ENCODE measurements at places on chromosomes 7 and 10. TPM values are rescaled to one million over a fixed set of nuclear protein-coding genes. Genes with fewer than 3 reads are reported as not detected.

Gene CYP3A7
- not detected for total RNA-seq

DNA sequence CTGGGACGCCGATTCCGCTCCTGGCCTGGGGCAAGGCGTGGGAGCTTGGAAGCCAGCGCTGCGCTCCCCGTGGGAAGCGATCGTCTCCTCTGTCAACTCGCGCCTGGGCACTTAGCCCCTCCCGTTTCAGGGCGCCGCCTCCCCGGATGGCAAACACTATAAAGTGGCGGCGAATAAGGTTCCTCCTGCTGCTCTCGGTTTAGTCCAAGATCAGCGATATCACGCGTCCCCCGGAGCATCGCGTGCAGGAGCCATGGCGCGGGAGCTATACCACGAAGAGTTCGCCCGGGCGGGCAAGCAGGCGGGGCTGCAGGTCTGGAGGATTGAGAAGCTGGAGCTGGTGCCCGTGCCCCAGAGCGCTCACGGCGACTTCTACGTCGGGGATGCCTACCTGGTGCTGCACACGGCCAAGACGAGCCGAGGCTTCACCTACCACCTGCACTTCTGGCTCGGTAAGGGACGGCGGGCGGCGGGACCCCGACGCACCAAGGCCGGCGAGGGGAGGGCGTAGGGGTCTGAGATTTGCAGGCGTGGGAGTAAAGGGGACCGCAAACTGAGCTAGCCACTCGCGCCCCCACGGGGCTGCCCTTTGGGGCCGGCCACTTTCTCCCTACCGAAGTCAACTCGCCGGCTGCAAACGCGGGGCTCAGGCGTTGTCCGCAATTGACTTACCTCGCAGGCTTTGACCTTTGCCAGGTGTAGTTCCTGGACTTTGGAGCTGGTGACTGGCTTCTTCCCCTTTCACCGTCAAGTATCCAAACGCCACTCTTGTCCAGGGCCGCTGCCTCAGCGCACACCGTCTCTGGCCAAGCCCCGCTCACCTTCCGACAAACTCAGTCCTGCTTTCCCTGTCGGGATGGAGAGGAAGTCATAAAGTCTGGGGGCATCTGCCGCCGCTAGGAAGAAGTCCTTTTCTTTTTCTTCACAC is at the start of gene SCIN:
Gene SCIN, plus strand, starts transcription at position 187 of the 928 bp plus-strand sequence. Its CDS starts 67 bp downstream, at position 254.
- peak within 1 kb of the TSS; percentile 67 for H3K4me3 ChIP-seq
- no peaks in the 10 kb centered on the region for H3K36me3 ChIP-seq
- H3K27ac ChIP-seq, result no peak within 1 kb of the TSS
- peak; percentile 54 for DNase-seq
- peaks cover 45% of the 10 kb centered on the region for H3K27me3 ChIP-seq

Gene KNDC1
- 0.08 TPM for total RNA-seq

Gene AGR2
- total RNA-seq, result not detected

Gene RNF32
- 2.2 TPM for total RNA-seq

GRCh38 chr7:155709453-155709852 is 65.0 kb downstream of the RBM33 start:
- H3K36me3 ChIP-seq, result peaks cover 45% of the 10 kb centered on the region
- no peak for DNase-seq
- peaks cover 8% of the 10 kb centered on the region for H3K4me1 ChIP-seq

Gene IFIT1B
- total RNA-seq, result not detected

Gene PNLIPRP2
- not detected for total RNA-seq

GRCh38 chr10:48446785-48447184 is 140.3 kb downstream of the MAPK8 start:
- H3K4me3 ChIP-seq, result no peak overlapping the region
- no peak for DNase-seq
- no peaks in the 10 kb centered on the region for H3K36me3 ChIP-seq

DNA sequence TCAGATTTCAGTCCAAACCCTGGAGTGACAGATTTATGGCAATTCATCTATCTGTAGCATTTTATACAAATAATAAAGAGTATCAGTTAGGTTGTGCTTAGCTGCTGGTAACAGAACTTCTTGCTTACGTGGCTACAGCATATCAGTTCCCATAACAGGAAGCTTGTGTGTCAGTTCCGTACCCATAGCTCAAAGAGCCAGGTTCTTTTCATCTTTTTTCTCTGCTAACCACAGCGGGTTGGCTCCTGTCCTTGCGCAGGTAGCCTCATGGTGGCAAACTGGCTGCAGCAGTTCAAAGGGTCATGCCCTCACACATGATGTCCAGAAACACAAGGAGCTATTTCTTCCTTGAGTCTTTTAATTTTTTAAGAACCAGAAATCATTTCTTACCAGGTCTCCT is 1041.8 kb downstream of the GATA3 start:
- peak; percentile 56 for DNase-seq
- H3K4me1 ChIP-seq, result peaks cover 31% of the 10 kb centered on the region
- H3K27me3 ChIP-seq, result no peaks in the 10 kb centered on the region
- H3K4me3 ChIP-seq, result no peak overlapping the region

DNA sequence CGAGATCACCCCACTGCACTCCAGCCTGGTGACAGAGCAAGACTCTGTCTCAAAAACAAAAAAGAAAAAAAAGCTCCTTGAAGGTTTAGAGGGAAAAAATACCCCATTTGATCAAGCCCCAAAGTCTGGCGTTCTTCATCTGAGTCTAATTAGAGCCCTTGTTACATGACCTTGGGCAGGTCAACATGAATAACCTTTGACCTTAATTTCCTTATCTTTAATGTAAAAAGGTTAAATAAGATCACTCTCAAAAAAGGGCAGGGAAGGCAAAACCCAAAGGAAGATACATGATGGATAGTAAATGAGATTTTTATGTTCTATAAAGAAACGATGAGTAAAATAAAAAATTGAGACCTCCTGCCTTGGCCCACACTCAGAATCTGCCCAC is 40.3 kb downstream of the SLC37A3 start:
- peaks cover 32% of the 10 kb centered on the region for H3K4me1 ChIP-seq
- DNase-seq, result no peak
- H3K27me3 ChIP-seq, result no peaks in the 10 kb centered on the region
- peak overlapping the region; percentile 99 for H3K27ac ChIP-seq
- H3K36me3 ChIP-seq, result peaks cover 47% of the 10 kb centered on the region

Gene CYP2C19
- not detected for total RNA-seq

Gene HDAC9
- total RNA-seq, result 0.33 TPM

Gene HOGA1
- not detected for total RNA-seq

DNA sequence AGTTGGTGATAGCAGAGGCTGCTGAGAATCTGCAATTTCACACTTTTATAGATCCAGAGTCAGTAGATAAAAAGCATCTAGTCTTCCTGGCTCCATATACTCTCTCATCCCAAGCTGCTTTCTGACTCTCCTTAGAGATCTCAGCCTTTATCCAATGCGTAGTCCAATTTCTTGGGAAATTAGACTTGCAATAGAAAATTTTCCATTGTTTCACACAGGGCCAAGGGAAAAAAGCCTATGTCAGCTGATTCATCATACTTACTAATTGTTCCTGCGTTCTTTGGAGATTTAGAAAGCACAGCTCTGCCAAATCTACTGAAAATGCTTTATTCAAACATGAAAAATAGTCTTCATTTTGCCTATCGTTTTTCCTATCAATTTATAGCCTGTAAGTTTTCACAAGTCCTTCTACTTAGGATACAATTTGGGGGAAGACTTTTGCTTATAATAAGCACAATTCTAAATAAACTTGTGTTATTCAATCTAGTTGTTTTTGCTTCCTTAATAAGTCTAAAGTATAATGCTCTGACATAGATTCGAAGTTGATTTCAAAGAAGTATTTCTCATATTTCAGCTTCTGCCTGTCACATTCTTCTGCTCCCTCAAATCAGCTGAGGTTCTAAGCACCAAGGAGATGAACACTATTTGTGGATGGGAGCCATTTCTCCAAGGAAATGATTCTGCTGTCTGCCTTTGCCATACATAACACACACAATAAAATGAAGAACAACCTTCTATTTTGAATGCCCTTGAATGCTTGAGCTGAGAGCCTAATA is 165.4 kb downstream of the ADAM12 start:
- H3K4me1 ChIP-seq, result no peaks in the 10 kb centered on the region
- DNase-seq, result no peak
- H3K4me3 ChIP-seq, result no peak overlapping the region
- H3K36me3 ChIP-seq, result no peaks in the 10 kb centered on the region
- H3K27ac ChIP-seq, result no peak overlapping the region

DNA sequence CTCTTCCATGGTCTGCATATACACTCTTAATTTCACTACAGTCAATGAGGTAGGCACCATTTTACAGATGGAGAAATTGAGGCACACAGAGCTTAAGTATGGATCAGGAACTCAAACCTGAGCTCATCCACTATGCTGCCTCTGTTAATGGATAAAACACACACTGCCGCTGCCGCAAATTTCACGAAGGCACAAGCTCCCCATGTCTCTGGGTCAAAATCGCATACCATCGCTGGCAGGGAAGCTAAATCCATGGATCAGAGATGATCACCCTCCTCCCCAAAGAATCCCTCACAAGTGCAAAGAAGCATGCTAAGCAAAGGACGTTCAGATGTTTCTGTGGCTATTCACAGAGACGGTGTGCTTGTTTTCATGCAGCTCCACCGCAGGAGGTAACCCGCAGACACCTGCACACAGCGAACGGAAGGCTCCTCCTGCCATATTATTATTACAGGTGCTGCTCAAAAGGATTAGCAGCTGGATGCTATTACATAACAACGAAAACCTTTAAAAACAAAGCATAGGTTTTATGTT is 109.3 kb downstream of the UBE2H start:
- H3K4me3 ChIP-seq, result no peak overlapping the region
- H3K27ac ChIP-seq, result peak overlapping the region; percentile 6
- H3K4me1 ChIP-seq, result peaks cover 49% of the 10 kb centered on the region
- no peak for DNase-seq

Gene TUBB8
- total RNA-seq, result not detected

Gene CDC14C
- not detected for total RNA-seq

DNA sequence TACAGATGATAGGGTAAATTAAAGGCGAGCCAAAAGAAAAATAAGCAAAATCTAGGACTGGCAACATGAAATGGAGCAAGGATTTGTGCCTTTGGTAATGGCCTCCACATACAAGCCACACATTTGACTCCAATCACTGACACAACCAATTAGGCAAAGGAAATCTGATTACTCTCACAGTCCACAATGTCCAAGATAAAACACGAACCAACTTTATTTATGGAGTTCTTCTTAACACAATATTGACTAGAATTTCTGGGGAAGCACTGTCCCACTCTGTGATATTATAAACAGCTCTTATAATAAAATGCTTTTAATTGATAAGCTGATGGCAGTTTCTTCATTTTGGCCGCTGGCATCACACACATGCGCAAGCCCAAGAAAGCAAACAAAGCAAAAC is 334.2 kb downstream of the ABCA13 start:
- H3K27ac ChIP-seq, result no peak overlapping the region
- no peak for DNase-seq
- H3K4me1 ChIP-seq, result peaks cover 4% of the 10 kb centered on the region
- no peak overlapping the region for H3K4me3 ChIP-seq
- H3K36me3 ChIP-seq, result no peaks in the 10 kb centered on the region
